CD4-positive, alpha-beta T cell treated with Interleukin-15 for 1 hour (primary cell): ENCODE measurements at places on chromosomes 3 and 15.

- DNase-seq = no peak
These were observed 550 bp downstream of the CCDC9B start for GRCh38 chr15:40340038-40340739.

DNA sequence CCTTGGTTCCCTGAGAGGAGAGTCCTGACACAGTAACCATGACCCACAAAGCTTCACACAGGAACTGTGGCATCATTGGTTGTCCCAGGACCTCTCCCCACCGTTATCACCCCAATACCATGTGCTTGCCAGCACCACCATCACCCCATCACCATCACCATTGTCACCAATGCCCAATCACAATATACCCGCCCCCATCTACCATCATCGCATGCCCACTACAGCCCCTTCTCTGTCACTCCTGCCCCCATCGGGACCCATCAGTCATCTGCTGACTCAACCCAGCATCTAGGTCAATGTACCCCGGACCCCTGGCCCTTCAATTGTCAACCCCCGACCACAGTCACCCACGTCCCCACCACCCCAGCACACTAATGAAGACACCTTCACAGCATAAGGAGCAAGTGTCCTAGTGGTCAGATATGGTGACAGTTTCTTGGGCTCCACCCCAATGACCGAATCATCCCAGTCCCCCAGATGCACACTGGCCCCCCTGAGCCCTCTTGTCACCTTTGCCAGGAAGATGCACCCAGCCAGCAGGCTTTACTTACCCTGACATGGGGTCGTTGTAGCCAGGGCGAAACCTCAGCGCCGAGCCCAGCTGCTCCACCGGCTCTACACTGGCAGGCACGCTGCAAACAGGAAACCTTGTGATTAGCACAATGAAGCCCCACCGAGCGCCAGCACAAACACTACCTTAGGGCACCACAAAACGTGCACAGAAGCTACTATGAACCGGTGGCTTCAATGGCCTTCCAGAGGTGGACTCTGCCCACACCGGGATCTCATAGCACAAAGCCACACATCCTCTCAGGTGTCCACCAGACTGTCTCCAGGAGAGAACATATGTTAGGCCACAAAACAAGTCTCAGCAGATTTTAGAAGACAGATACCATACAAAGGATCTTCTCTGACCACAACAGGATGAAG is 25.1 kb downstream of the SHISA5 start:
- DNase-seq = peak; percentile 52

- no peak for DNase-seq
These were observed 88.7 kb downstream of the ANKRD28 start for GRCh38 chr3:15708882-15709677.

DNA sequence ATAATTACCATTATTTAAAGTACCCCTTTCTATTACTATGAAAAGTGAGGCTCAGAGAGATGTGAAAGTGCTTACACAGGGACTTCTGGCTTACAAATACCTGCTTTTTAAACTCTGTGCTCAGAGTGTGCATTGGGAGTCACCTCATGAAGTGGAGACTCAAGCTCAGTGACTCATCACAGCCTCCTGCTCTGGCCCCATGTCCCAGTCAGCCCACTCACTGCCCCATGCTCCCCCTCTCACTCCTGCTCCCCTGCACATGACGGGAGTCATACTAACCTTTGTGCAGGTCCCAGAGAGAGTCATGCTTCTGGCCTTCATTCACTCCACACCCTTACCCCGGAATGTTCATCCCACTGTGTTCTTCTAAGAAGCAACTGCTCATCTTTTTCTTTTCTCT is 20.2 kb downstream of the CCR1 start:
- DNase-seq = no peak

GRCh38 chr3:73228959-73229358 is 167.5 kb downstream of the EBLN2 start:
- DNase-seq = no peak

DNA sequence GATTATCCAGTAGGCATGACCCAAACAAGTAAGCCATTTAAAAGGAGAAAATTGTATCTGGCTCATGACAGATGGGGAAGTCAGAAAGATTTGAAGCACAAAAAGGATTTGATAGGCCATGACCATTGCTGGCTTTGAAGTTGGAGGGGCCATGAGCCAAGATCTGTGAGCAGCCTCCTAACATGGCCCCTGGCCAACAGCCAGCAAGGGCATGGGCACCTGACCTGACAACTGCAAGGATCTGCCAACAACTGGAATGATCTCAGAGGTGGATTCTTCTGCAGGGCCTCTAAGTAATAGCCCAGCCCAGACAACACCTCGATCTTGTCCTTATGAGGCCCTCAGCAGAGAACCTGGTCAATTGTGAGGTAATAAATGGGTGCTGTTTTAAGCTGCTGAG is 93.0 kb downstream of the ARNT2 start:
- DNase-seq = no peak

DNA sequence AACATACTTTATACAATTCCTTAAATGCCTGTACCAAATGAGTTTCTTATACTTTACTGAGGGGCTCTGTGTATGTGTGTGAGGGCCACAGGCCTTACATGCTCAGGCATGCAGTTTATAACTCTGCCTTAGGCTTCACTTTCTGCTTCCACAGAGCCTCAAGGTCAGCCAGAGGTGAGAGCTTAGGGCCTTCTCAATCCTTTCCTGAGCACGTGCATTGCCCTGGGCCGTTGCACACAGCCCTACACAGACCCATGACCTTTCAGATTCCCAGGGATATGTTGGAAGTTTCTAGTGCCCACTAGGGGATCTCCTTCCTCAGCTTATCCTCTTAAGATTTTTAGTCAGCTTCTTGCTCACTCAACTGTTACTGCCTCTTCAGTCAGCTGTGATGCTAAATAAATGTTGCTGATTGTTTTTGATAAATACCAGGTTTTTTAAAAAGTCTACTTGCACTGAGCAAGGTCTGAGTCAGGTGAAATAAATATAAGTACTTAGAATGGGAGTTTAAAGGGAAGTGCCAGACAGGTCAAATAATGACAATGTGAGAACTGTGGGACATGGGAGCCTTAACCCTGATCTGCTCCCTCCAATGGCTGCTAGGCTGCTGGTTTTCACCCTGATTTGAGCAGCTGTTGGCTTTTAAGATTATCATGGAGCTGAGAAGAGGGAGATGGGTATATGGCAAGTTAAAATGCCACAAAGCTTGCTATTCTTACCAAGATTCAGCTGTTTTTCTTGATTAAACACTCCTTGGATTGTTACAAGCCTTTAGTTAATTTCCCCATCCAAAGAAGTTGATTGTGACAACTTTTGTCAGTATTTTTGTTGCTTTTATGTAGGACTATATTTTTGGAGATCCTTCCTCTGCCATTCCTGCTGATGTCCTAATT is 169.5 kb downstream of the PLD1 start:
- no peak for DNase-seq

- DNase-seq = no peak
These were observed 8.5 kb downstream of the SEC61A1 start for GRCh38 chr3:128060473-128061381.

GRCh38 chr15:74040109-74040850 is 42.1 kb downstream of the GOLGA6A start:
- DNase-seq = no peak

GRCh38 chr3:129897026-129897425 is 3.5 kb upstream of the TMCC1 start:
- no peak for DNase-seq

GRCh38 chr15:75455982-75456531 is 4.6 kb upstream of the SIN3A start:
- peak; percentile 61 for DNase-seq

DNA sequence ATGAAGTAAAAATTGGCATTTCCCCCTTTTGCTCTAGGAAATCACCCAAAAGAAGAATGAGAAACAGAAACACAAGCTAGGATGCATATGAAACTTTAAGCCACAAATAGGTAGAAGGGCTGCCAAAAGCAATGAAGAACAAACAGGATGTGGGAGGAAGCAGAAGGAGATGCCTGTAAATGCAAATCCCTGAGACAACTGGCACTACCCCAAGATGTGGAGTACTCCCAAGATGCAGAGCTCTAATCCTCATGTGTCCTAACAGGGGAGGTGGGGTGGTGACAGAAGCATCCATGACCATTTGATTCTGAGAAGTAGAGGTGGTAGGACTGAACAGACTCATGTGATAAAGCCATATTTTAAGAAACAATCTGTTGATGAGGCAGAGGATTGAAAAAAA is 31.9 kb upstream of the ZNF280D start:
- DNase-seq = no peak

DNA sequence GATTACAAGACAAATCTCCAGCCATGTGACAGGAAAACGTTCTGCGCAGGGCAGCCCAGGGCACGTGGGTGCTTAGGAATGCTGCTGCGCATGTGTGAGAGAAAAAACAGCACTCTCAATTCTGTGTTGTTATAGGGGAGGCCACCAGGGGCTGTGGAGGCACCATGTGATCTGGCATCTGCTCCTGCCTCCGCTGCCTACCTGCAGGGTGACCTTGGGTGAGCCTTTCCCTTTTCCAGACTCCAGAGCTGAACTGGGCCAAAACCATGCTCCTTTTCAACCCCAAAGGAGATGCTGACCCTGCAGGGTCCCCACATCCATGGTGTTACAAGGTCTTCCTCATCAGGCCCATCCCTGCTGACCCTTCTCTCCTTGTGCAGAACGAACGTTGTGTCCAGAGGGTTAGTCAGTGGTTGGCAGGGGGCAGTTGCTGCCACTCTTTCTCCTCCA is 81.5 kb upstream of the RASGRF1 start:
- no peak for DNase-seq

DNA sequence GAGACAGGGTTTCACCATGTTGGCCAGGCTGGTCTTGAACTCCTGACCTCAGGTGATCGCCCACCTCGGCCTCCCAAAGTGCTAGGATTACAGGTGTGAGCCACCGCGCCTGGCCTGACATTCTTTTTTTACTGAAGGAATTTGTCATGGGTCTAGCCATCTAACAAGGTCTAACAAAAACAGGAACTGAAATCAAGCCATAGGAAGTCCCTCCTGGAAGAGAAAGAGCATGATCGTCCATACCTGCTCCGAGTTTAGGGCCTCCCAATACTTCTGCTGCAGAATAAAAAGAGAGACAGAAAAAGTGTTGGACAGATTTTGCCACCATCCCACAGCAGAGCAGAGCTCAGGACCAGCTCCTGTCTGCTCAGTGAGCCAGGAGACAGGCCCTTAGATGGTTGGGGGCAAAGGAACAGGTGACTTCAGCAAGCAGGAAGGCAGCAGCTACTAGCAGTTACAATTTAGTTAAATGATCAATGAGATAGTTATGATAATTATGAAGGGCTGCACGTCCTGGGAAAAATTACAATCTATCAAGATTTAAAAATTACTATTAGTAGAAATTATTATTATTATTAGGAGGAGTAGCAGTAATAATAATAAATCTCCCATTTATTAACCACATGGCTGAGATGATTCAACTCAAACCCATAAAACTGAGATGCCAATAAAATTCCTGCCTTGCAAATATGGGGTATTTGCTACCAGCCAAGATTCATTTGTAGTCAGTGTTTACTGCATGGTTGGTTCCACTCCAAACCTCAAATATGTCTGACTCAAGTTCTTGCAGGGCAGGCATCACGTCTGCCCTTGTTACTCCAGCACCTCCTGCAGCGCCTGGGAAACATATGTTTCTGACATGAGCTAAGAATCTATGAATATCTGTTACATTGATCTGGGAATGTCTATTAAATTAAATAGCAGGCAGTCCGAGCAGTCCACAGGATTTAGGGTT is 40.1 kb downstream of the TMEM44 start:
- DNase-seq = no peak

DNA sequence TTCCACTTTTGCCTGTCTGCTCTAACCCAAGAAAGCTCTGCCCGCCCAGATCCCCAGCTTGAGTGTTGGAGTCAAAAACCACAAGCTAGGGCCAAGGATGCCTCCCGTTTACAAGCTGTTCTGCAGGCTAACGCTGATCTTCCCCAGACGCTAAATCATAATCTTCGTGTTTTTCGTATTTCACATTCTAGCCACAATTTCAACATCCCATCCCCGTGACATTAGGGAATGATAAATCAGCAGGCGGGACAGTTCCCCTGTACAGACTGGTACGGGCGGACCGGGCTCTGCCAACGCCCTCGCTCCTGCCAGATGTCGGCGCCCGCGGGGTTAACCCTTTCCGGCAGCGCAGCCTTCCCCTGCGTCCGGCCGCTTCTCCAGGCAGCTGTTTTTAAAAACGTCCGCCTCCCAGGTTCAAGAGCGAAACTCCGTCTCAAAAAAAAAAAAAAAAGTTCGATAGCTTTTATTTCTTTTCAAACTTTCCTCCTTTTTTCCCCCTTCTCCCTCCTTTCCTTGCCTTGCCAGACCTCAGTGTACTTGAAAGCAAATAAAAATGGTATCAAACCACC is 81.0 kb upstream of the BNC1 start:
- DNase-seq = no peak

DNA sequence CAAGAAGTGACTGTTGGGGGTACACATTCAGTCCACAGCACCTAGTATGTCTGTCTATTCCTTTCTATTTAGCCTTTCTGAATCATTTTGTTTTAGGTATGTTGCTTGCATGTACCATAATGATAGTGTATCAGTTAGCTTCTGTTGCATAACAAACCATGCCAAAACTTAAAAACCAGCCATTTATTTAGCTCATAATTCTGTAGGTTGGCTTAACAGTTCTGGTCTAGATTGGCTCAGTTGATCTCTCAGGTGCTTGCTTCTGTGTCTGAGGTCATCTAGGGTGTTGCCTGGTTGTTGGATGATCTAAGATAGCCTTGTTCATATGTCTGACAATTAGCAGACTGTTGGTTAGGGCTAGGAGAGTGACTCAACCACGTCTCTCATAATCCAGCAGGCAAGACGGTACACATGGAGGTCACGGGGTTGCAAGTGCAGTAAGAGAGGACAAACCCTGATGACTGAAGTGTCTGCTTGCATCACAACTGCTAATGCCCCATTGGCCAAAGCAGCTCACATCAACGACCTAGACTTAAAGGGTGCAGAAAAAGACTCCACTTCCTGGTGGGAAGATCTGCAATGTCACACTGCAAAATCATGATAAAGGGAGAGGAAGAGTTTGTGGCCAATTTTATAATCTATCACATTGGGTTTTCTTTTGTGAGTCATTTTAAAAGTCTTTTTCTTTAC is 6.8 kb upstream of the PDCD6IP start:
- peak; percentile 81 for DNase-seq

DNA sequence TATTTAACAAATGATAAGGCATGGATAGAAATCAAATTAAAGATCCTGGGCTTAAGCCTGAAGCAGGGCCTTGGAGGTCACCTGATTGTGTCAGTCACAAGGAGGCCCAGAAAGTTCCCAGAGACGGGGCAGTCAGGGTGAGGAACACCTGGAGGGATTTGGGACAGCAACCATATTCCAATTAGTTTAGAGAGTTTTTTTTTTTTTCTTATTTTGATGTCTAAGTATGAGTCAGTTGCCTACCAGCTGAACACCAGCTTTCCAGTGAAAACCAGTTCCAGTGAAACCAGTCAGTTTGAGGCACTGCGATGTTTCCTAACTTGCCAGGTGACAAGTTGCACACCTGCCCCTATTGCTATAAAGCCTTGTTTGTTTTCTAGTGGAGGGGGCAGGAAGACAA is 350.7 kb upstream of the AZI2 start:
- DNase-seq = no peak

GRCh38 chr3:107065094-107065861 is 312.0 kb upstream of the CCDC54 start:
- no peak for DNase-seq

- no peak for DNase-seq
These were observed 103.8 kb downstream of the CPN2 start for GRCh38 chr3:194247350-194247740.

GRCh38 chr3:189304465-189305351 is 132.9 kb downstream of the TPRG1 start:
- DNase-seq = no peak
